ENCODE measurements at places on chromosomes 1 and 21. TPM values are rescaled to one million over a fixed set of nuclear protein-coding genes. Genes with fewer than 3 reads are reported as not detected.
A peak's percentile ranks its signal among the peaks of the same experiment; 100 is the strongest.

DNA sequence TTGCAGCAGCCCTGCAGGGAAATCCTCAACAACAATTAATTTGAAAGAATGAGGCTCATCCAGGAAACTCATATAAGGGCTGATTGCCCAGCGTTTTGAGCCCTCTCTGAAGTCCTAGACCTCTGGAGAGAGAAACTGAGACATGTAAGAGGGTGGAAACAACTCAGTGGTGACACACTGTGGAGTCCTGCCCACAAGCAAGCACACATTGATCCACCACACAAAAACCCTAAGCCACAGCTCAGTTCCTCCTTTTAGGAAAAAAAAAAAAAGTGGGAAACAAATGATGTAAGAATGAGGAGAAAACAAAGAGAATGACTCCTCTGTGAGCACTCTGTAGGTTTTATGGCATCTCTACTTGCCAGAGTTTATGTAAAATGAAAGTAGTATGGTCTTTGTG is 22.9 kb upstream of the PLA2G5 start:
- no peak overlapping the region for H3K4me3 ChIP-seq
- peaks cover 2% of the 10 kb centered on the region for H3K27me3 ChIP-seq
- H3K36me3 ChIP-seq = no peaks in the 10 kb centered on the region
- H3K4me1 ChIP-seq = no peaks in the 10 kb centered on the region
- no peak for DNase-seq

DNA sequence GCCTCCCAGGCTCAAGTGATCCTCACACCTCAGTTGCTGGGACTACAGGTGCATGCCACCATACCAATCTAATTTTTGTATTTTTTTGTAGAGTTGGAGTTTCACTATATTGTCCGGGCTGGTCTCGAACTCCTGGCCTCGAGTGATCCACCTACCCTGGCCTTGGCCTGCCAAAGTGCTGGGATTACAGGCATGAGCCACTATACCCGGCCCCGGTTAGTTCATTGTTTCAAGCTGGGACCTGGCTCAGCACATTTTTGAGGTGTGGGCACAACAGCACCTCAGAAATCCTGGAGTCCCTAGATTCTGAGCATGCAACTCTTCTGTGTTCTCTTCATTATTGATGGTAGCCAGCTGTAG is 21.3 kb downstream of the SH2D2A start:
- no peak overlapping the region for H3K4me3 ChIP-seq
- no peaks in the 10 kb centered on the region for H3K27me3 ChIP-seq
- H3K4me1 ChIP-seq = peaks cover 3% of the 10 kb centered on the region
- DNase-seq = no peak

GRCh38 chr1:23600283-23600682 is 41.0 kb upstream of the ID3 start:
- no peak overlapping the region for H3K27ac ChIP-seq
- H3K27me3 ChIP-seq = no peaks in the 10 kb centered on the region
- H3K36me3 ChIP-seq = no peaks in the 10 kb centered on the region
- no peak overlapping the region for H3K4me3 ChIP-seq
- no peak for DNase-seq

DNA sequence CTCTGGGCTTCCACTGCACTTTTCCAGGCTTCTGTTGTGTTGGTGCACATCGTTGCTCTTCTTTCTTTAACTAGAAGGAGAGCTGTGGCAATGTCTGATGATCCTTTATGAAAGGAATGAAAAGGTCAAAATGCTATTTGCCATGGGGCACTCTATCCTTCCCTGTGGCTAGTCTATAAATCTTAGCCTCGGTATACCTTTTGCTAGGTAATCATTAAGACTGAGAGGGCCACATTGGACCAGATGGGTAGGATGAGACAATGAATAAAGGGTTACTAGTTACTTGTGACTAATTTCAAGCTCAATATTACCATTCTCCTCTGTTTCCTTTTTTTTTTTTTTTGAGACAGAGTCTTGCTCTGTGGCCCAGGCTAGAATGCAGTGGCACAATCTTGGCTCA is 89.4 kb upstream of the C1orf87 start:
- H3K36me3 ChIP-seq = no peaks in the 10 kb centered on the region
- DNase-seq = no peak
- no peaks in the 10 kb centered on the region for H3K27me3 ChIP-seq

GRCh38 chr1:165574295-165574694 is 30.5 kb downstream of the LRRC52 start:
- H3K36me3 ChIP-seq = no peaks in the 10 kb centered on the region
- no peak overlapping the region for H3K4me3 ChIP-seq
- DNase-seq = no peak
- H3K4me1 ChIP-seq = no peaks in the 10 kb centered on the region
- no peak overlapping the region for H3K27ac ChIP-seq

DNA sequence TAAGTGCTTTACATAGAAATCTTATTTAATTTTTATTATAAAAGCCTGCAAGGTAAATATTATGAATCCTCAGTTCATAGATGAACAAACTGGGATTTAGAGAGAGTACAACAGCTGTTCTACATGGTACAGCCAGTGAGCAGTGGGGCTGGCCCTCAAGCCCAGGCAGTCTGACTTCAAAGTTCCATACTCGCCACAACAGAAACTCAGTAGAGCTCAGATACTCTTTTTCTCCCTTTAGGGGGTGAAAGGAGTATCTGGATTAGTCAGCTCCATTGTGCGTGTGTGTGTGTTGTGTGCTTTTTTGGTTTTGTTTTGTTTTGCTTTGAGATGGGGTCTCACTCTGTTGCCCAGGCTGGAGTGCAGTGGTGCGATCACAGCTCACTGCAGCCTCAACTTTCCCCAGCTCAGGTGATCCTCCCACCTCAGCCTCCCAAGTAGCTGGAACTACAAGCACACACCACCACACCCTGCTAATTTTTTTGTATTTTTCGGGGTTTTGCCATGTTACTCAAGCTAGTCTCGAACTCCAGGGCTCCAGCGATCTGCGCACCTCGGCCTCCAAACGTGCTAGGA is 378.5 kb downstream of the SMYD3 start:
- H3K36me3 ChIP-seq = no peaks in the 10 kb centered on the region
- H3K4me1 ChIP-seq = no peaks in the 10 kb centered on the region
- no peak overlapping the region for H3K27ac ChIP-seq
- H3K27me3 ChIP-seq = no peaks in the 10 kb centered on the region
- DNase-seq = no peak
- no peak overlapping the region for H3K4me3 ChIP-seq

DNA sequence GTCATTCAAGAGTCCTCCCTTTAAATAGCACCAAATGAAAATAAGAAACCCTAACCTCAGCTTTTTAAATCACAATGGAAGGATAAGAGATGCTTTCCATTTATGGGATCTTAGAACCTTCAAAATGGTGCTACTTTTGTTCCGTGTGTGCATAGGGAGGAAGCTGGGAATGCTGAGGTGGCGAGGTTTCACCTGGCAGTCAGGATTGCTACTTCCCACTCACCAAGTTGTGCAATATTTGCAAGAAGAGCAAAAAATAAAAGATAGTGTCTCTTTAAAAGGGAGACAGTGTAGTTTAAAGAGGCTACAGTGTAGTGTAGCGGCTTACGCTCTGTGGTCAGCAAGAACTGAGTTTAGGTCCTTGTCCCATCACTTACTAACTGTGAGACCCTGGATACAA is 392.4 kb upstream of the ST6GALNAC5 start:
- no peaks in the 10 kb centered on the region for H3K36me3 ChIP-seq
- no peaks in the 10 kb centered on the region for H3K4me1 ChIP-seq
- H3K27ac ChIP-seq = no peak overlapping the region

DNA sequence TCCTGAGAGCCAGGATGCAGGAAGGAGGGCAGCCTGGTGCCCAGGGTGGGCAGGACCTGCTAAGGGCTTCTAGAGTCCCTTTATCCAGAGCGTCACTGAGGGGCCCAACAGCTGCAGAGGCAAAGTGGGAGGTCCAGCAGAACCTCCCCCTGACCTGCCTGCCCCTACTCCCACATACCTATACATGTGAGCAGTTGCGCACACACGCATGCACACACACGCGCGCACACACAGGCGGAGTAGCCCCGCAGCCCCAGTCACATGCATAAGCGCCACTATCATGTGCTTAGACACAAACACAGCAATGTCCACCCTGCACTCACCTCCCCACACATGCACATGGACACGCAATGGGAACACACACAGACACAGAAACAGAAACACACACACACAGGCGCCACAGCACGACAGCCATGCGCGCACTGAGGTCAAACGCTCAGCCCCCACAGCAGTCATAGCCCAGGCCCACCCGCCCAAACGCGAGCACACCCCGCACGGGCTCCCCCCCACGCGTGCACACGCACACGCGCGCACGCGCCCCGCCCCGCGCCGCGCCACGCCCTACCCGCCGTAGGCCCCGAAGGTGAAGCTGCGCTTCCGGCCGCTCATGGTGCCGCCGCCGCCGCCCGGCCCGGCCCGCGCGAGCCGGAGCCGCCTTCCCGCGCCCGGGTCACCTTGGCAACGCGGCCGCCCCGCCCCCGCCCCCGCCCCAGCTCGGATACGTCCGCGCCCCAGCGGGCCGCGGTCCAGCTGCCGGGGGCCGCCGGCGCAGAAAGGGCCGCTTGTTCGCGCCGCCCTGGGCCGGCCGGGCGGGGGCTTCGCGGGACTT is 17.7 kb downstream of the RAP1GAP start:
- no peak for DNase-seq
- H3K27me3 ChIP-seq = peaks cover 17% of the 10 kb centered on the region
- no peaks in the 10 kb centered on the region for H3K36me3 ChIP-seq
- no peak overlapping the region for H3K4me3 ChIP-seq
- H3K4me1 ChIP-seq = no peaks in the 10 kb centered on the region

DNA sequence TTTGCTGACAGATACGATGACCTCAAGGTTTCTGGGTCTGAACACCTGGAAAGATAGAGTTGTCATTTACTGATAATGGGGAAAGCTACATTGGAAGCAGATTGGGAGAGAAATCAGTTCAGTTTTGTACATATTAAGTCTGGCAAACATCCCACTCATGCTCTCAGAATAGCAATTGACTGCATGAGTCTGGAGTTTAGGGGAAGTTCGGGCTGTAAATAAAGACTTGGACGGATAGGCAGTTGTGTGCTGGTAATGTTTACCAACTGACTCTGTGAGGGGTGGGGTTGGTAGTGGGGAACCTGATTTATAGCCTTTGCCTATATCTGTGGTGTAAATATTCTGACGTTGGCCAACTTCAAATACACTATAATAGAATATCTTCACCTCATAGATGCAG is 4.0 kb downstream of the H6PD start:
- peak overlapping the region; percentile 25 for H3K4me3 ChIP-seq
- H3K27me3 ChIP-seq = peaks cover 3% of the 10 kb centered on the region
- peak; percentile 43 for DNase-seq
- H3K4me1 ChIP-seq = peaks cover 90% of the 10 kb centered on the region
- no peaks in the 10 kb centered on the region for H3K36me3 ChIP-seq

- no peak overlapping the region for H3K4me3 ChIP-seq
- no peak for DNase-seq
These were observed 36.7 kb downstream of the ATP2B4 start for GRCh38 chr1:203663294-203663693.

GRCh38 chr1:219782929-219783328 is 145.4 kb downstream of the SLC30A10 start:
- DNase-seq = no peak
- H3K36me3 ChIP-seq = no peaks in the 10 kb centered on the region
- no peak overlapping the region for H3K4me3 ChIP-seq
- H3K27me3 ChIP-seq = no peaks in the 10 kb centered on the region
- H3K27ac ChIP-seq = no peak overlapping the region
- no peaks in the 10 kb centered on the region for H3K4me1 ChIP-seq

DNA sequence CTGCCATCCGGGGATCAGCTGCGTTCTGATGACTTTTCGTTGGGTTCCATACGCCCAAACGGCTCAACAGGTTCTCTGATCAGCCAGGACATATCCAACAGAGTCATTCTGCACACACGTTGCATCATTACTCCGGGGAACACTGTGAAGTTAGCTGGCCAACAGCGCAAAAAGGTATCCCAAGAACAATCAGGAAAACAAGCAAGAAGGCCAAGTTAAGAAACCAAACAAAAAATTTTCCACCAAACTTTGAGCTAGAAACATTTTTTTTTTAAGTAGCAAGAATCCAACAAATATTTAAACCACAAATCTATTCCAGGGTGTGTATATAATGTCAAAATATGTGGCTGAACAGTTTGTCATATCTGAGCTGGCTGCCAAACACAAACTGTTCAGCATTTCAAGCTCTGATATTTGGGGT is 29.2 kb downstream of the NID1 start:
- no peaks in the 10 kb centered on the region for H3K27me3 ChIP-seq
- no peak overlapping the region for H3K4me3 ChIP-seq
- no peak overlapping the region for H3K27ac ChIP-seq
- no peak for DNase-seq

GRCh38 chr1:30875197-30875596 is 33.4 kb downstream of the SDC3 start:
- no peak overlapping the region for H3K4me3 ChIP-seq
- H3K27ac ChIP-seq = no peak overlapping the region
- no peaks in the 10 kb centered on the region for H3K36me3 ChIP-seq
- no peaks in the 10 kb centered on the region for H3K27me3 ChIP-seq
- DNase-seq = no peak
- H3K4me1 ChIP-seq = peaks cover 16% of the 10 kb centered on the region

DNA sequence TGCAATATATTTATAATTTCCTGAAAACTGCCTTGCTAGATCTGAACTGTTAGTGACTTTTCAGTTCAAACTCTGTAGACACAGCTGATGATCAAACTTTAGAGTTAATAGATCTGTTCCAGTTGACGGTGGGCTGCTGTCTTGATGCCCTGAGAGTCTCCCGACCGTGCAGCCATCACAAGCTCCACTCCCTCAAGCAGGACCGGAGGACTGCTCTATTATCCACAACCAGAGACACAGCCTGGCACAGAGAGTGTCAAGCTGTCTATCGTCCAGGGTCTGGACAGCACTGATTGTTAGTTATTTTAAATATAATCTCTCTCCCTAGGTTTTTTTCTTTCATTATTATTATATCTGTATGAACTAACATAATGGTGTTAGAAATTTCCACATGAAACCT is 8.0 kb downstream of the CHODL start:
- H3K4me3 ChIP-seq = no peak overlapping the region
- no peaks in the 10 kb centered on the region for H3K27me3 ChIP-seq
- H3K27ac ChIP-seq = no peak overlapping the region
- H3K36me3 ChIP-seq = no peaks in the 10 kb centered on the region
- no peaks in the 10 kb centered on the region for H3K4me1 ChIP-seq

DNA sequence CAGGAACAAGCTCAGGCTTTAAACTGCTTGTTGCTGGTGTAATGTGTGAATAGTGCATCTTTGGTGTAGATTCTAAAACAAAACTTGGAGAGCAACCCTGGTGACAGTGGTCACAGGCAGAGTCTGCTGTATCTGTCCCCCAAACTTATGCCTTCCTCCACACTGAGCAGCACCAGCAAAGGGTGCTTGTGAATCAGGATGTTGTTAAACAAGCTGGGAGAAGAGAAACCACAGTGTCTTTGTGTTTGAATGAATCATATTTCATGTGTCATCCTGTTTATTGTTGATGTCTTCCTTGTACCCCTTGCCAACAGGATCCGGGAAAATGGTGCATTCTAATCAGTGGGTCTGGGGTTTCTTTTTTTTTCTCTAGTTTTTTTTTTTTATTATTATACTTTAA is 91.9 kb upstream of the COG2 start:
- H3K27me3 ChIP-seq = peaks cover 11% of the 10 kb centered on the region
- no peaks in the 10 kb centered on the region for H3K4me1 ChIP-seq
- no peak overlapping the region for H3K4me3 ChIP-seq
- H3K36me3 ChIP-seq = no peaks in the 10 kb centered on the region
- peak; percentile 20 for DNase-seq

GRCh38 chr21:39093526-39093925 is 89.7 kb downstream of the PSMG1 start:
- H3K36me3 ChIP-seq = no peaks in the 10 kb centered on the region
- H3K4me1 ChIP-seq = peaks cover 82% of the 10 kb centered on the region
- no peak overlapping the region for H3K4me3 ChIP-seq

Gene AMIGO1
- 0.05 TPM for polyA plus RNA-seq

Gene CELA2B
- polyA plus RNA-seq = not detected

Gene KRTAP13-2
- not detected for polyA plus RNA-seq

Gene SLC45A3
- polyA plus RNA-seq = not detected

Gene LCE1D
- polyA plus RNA-seq = not detected

Gene CYP4A22
- not detected for polyA plus RNA-seq

Gene MYOG
- polyA plus RNA-seq = not detected

Gene PSRC1
- polyA plus RNA-seq = 7.1 TPM

Gene PTPN7
- polyA plus RNA-seq = 8.3 TPM

Gene EXO1
- not detected for polyA plus RNA-seq

Data from CD14-positive monocyte (primary cell).